ENCODE measurements at places on chromosomes 6 and 20.

DNA sequence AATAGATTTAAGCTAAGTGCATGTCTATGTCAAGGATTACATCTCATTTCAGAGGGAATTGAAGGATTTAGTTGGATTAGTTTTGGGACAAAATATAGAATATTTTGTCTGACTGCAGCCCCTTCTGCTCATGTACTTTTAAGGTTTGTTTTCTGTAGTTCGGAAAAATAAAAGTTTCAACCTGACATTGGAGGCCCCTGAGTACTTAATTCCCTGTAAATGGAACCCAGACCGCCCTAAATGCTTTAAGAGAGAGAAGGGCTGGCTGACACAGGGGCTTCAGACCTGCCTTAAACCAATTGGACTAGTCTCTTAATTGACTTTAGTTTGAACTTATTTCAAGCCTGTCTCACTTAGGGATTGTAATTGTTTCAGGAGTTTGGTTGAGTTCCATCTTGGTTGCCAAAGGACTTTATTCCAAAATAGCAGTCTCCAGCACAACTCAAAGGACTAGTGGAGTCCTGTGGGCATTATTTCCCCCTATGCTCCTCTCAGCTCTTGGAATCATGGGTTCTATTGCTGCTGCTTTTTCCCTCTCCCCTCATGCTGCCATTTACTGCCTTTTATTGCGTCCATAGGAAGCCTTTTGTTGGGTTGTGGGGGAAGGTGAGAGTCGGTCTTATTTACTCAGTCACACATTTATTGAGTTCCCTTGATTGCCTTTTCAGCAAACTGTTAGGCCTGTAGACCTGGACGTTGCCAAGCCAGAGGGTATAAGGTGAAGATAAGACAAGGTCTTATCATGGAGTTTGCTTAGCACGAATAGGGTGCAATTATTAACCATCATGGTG, 14.5 kb downstream of the BRD2 start:
- no peak for DNase-seq

- no peak for DNase-seq
Measured at GRCh38 chr6:56977192-56977591, 22.3 kb downstream of the BEND6 start.

- no peak for DNase-seq
Measured at GRCh38 chr20:6473197-6473596, 294.3 kb upstream of the BMP2 start.

DNA sequence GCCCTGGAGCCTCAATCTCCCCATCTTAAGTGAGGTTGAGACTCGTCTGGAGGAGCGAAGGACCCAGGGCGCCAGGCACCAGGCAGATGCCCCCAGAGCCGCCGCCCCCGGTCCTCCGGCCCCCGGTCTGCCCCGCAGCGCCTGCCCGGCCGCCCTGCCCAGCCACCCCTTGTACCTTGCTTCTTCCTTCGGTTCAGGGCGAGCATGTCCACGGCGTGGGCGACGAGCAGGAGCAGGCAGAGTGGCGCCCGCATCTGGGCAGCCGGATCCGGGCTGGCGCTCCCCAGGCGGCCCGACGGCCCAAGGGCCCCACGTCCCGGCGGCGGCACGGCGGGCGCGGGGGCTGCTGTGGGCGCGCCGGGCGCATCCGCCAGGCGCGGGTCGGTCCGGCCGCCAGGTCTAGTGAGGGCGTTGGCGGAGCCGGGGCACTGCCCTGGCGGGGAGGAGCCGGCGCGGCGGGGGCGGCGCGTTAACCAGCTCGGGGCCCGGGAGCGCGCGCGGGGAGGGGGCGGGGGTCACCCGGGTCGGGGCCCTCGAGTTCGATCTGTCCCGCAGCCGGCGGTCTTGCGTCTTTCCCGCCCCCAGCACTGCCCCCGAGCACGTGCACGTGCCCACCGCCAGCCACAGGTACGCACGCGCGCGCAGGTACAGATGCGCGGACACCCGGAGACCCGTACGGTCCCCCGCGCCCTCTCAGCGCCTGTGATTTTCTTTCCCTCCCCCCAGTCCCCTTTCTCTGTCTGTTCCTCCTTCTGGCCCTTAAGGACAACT, at the start of gene RSPO4:
TSS of gene RSPO4 (minus strand) at position 401 of the 771 bp plus-strand sequence. CDS start at position 254, 147 bp downstream.
- peak; percentile 5 for DNase-seq

DNA sequence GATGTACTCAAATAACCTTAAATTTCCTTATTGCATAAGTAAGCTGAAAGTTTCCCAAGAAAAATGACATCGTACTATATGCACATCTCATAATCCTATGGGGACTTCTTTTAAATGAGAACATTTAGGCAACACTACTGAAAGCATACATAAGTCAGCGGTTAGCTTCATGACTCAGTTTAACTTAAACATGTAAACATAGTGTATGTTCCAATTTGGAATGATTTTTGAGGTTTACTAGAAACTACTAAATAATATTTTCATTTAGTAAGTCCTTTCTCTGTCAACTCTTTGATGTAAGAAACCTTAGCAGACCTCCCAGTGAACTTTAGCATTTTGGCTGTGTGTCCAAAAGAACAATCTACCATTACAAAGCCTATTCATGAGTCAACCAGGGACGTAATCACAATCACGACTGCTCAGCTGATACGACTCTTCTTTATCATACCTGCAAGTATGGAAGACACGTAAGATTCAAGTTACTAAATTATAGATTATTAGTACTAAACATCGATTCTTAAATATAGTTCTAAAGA, 19.3 kb downstream of the HIVEP2 start:
- DNase-seq = no peak

DNA sequence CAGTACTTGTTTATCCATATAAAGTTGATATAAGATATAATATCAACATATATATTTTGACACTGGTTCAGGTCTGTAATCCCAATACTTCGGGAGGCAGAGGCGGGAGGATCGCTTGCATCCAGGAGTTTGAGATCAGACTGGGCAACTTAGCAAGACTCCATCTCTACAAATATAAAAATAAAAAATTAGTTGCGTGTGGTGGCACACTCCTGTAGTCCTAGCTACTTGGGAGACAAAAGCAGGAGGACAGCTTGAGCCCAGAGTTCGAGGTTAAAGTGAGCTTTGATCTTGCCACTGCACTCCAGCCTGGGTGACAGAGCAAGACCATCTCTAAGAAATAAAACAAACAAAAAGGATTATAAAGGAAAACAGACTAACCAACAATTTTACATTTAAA, 8.9 kb upstream of the KATNA1 start:
- no peak for DNase-seq

DNA sequence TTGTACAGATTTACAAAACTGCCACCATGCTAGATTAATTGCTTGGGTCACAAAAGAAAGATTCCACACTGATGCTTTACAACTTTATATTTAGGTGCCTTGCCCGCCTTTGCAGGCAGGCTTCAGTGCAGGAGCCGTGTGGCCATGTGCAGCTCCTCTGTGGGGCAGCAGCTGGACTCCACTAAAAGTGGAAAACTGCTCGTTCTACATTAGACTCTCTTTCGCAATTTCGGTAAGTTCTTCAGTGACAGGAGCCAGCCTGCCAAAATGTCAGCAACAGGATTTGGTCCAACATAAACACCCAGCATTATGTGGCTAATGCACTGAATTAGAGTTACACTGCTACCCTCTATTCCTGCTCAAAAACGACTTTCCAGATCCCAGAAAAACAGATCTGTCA, 174.4 kb upstream of the KCNK16 start:
- no peak for DNase-seq

GRCh38 chr6:134980846-134981245, 30.9 kb upstream of the ALDH8A1 start:
- no peak for DNase-seq

DNA sequence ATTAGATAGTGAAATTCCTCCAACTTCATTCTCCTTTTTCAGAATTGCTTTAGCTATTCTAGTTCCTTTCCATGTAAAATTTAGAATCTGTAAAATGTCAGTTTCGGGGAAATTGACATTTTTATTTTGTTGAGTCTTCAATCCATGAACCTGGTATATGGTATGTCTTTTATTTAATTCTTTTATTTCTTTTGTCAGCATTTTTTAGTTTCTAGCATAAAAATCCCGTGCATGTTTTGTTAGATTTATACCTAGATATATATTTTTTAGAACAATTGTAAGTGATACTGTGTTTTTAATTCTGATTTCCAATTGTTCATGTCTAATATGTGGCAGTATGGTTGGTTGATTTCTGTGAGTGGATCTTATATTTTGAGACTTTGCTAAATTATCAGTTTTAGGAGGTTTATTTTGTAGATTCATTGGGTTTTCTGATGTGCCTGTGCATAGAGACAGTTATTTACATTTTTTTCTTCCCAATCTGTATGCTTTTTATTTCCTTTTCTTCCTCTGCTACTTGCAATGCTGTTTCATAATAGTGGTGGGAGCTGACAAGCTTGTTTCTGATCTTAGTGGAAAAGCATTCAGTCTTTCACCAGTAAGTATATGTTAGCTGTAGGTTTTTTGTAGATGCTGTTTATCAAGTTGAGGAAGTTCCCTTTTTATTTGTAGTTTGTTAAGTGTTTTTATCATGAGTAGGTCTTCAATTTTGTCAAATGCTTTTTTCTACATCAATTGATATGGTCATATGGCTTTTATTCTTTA, 13.7 kb downstream of the TAB2 start:
- DNase-seq = no peak

- no peak for DNase-seq
Measured at GRCh38 chr6:136039185-136039584, 187.7 kb downstream of the PDE7B start.

DNA sequence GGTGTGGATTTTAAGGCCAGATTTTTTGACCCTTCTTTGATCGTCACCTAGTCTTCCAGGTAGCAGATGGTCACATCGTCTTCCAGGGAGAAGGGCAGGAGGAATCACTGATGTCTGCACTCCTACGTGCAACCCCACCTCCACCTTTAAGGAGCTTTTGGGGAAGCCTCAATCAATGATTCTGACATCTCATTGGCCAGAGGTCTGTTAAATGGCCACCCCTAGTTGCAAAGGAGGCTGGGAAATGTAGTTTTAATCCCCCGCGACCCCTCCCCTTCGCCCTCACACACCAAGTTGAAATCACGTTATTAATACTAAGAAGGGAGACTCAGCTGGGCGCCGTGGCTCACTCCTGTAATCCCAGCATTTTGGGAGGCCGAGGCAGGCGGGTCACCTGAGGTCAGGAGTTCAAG, 151.4 kb downstream of the BCAS1 start:
- no peak for DNase-seq

DNA sequence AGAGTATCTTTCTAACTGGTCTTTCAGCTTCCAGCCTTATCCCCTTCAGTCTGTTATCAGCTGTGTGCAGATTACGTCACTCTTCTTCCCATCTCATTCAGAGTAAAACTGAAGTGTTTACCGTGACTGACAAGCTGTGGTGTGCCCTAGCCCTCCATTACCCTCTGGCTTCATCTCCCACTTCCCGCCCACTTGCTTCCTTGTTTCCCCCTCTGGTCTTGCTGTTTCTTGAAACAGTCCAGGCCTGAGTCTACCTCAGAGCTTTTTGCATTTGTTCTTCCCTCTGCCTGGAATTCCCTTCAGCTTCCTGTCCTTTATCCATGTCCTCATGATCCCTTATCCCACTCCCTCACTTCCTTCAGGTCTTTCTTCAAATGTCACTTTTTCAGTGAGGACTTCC, 66.9 kb downstream of the CARMIL1 start:
- no peak for DNase-seq

DNA sequence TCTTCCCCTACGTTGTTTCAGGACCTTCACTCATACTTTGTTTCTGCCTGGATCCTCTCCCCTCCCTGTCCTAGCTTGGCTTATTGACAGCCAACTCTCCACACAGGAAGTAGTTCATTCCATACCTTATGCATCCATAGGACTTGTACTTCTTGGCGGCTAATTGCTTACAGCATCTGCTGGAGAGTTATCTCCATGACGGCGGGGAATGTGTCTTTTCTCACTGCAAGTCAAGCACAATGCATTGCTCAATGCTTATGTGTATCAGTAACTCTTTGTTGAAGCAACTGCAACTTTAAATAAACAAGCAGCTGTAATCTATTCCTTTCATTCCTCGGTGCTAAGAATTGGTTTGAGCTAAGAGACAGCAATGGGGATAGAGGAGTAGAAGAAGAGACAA, 551.3 kb upstream of the EPHA7 start:
- DNase-seq = no peak

DNA sequence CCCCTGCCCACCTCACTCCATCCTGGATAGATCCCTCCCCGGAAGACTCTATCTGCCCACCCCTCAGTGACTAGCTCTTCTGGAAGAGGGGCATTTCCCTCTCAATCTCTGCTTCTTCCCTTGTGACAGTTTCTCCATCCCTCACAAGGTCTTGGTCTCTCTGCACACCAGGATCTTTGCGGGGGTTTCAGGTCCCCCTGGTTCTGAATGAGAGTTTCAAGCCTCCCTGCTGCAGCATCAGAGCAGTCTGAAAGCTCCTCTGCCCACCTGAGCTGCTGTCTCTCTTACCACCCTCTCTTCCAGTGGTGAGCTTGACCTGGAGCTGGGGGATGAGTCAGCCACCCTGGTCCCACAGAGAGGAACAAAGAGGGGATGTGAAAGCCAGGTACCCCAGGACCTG, 24.4 kb downstream of the TNXB start:
- no peak for DNase-seq

- no peak for DNase-seq
Measured at GRCh38 chr6:47131773-47132172, 89.6 kb upstream of the ADGRF1 start.

GRCh38 chr6:143270026-143270425, 180.5 kb downstream of the ADAT2 start:
- no peak for DNase-seq

- DNase-seq = no peak
Measured at GRCh38 chr20:14580418-14581074, 243.1 kb upstream of the FLRT3 start.

GRCh38 chr6:91860541-91861335, 1273.9 kb upstream of the MAP3K7 start:
- no peak for DNase-seq

DNA sequence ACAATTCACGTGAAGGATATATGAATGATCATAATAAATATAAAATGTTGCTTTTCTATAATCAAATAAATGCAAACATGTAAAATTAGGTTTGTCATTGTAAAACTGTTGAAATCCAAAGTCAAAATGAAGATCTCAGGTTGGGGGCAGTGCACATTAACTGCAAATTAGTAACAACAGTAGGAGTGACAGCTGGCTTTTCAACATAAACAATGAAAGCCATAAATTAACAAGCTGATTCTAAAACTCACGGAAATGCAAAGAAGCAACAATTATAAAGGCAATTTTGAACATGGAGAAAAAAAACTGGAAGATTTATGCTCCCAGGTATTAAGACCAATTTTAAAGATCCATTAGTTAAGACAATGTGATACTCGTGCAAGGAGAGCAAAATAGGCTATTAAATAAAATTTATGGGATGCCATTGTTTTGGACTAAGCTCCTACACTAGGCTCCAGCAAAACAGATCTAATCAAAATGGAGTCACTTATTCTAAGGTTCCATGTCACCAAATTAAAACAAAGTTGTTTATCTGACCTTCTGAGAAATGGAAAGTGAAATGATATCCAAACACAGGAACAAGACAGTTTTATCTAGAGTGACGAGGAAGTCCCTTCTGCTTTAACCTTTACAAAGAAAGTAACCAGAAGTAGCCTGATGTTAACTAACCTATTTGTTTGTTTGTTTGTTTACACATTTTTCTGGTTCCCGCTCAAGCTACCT, 770.8 kb downstream of the EPHA7 start:
- no peak for DNase-seq

GRCh38 chr20:48238326-48238725, 453.0 kb upstream of the SULF2 start:
- DNase-seq = no peak

- DNase-seq = no peak
Measured at GRCh38 chr6:69578361-69578890, 218.4 kb downstream of the LMBRD1 start.

Measured in stimulated activated naive CD8-positive, alpha-beta T cell treated with anti-CD3 and anti-CD28 coated beads, Interleukin-15, Interleukin-2, amounts not matched to agents 100 U/mL and 50 U/mL, for 24 hours (primary cell).